ENCODE measurements at places on chromosomes 2 and 18.

DNA sequence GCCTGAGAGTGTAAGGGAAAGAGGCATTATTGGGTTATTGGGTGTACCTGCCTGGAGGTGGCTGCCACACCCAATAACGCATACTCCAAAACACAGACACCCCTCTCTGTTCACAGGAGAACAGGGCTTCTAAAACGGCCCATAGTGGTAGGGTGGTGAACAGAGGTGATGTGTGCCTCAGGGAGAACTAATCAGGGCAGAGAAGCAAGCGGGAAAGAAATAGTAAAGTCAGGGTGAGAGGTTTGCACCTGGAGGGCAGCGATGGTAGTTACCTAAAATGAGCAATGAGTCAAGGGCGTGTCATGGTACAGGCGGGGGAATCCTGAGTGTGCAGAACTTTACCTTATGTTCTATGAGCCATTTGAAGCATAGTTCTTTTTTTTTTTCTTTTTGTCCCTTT lies 21.6 kb upstream of the VPS4B start:
- no peak for DNase-seq

GRCh38 chr2:104945866-104946265 lies 92.0 kb downstream of the POU3F3 start:
- DNase-seq, result no peak

DNA sequence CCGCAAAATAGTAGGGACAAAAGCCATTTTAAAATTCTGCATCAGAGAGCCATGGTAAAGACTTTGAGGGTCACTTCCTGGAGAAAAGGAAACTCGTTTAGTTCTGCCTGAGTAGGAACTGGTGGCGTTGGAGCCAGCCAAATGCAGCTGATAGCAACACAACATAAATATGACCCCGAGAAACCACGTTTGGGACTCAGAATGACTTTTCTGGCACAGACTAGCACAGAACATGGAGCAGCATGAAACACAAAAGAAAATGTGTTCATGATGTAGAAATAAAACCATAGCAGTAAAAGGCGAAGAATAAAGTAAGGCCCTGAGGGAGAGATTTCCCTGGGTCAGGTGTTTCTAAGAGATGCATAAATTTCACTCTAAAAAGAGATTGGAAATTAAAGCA lies 149.2 kb upstream of the KLHL29 start:
- DNase-seq, result no peak

- no peak for DNase-seq
Measured at GRCh38 chr2:64727843-64728463, 74.2 kb upstream of the SERTAD2 start.

DNA sequence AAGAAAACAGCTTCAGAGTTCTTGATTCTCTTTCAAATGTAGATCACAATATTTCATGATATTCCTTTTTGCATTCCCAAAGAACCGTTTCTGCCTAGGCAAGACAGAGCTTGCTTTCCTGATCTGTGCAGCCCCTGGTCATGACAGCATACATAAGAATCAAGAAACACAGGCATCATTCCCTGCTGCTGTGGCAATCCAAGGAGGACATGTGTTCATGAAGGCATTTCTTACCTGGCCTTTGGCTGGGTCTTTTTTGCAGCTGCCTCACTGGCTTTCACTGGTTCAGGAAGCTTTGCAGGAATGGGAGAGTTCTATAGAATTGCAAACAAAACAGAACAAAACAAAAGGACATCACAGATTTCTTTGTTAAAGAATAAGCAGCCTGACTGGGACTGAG lies 87.6 kb upstream of the NFU1 start:
- DNase-seq, result no peak

GRCh38 chr2:231606941-231607340 lies 14.3 kb downstream of the TEX44 start:
- DNase-seq, result no peak

DNA sequence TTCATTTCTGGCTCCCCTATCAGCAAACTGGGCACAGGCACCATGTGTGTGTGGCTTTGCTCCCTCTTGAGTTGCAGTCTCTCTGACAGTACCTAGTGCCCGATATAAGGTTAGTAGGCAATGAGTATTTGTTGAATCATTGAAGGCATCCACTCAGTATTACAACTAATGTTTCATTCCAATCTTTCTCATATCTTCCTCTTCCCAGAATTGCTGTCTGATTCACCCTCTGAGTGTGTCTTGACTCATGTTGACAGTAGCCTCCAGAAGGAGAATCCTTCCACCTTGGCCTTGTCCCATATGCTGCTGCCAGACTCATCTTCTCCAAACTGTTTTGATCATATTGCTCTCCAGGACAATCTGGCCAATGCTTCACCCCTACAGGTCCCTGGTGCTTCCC lies 202.5 kb downstream of the LRRTM1 start:
- DNase-seq, result no peak

- no peak for DNase-seq
Measured at GRCh38 chr2:64325477-64325851, 128.5 kb upstream of the LGALSL start.

- DNase-seq, result no peak
Measured at GRCh38 chr2:219334076-219334475, 1.5 kb upstream of the RESP18 start.

GRCh38 chr2:162317861-162318327 lies 590 bp downstream of the IFIH1 start:
- DNase-seq, result no peak

DNA sequence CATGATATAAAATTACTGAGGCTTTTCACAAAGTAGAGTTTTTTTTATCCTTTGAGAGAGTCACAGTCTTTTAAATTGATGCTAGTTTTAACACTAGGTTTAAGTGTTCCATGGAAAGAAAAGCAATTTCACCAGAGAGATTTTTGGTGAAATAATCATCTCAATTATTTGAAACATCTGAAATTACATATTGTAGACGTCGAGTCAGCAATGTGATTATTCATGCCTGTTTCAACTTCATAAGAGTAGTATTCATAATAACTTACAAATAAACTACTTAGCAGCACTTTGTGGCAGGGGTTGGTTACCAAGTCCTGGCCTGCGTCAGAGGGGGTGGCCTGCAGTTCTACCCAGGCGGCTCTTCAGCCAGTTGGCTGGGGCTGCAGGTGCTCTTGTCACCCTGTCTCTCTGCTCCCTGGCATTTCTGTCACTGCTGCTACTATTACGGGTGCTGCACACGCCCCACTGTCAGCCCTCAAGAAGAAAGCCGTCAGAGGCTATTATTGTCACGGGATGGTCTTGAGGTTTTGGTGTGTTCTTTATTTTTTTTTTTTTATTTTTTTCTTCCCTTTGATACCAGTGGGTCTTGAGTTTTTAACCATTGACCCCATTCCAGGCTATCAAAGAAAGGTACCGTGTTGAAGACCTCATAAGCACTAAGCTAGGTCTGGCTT lies 50.4 kb downstream of the MALT1 start:
- no peak for DNase-seq

DNA sequence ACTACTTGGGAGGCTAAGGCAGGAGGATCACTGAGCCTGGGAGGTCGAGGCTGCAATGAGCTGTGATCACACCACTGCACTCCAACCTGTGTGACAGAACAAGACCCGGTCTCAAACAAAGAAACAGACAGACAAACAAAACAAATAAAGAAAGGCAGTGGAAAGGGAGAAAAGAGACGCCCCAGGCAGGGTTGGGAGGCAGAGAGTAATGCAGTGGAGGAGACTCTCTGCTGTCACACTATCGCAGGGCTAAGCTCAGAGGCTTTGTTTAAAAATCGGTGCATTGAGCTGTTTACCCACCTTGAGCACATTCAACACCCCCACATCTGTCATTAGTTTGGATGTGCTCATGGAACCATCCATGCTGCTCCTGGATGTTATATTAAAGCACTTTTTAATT lies 84.2 kb upstream of the RMP24 start:
- DNase-seq, result no peak

GRCh38 chr2:159863526-159864160 lies 65.6 kb upstream of the CD302 start:
- no peak for DNase-seq

DNA sequence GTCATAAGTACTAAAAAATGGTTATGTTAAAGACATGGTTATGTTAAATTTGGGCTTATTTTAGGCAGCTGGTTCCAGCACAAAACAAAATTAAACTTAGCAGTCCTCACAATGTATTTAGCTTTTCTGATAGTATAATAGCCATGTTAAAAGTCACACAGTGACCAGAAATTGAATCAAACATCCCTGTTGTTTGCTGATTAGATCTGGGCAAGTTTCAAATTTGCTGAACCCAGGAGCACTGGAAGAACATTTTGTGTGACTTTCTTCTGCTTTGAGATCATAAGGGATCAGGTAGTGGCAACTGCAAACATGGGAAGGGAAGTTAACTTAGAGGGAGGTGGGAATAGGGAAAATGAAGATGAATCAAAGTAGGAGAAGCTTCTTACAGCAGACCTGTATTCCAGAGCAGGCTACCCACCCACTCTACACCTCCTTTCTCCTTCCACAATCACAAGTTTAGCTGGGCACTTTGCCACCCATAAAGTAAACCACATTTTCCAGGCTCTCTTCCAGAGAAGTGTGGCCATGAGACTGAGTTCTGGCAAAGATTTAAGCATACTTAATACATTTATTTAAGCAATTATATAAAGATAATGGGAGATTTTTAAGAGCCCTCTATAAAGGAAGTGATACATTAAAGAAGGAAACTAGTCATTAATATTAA lies 616.1 kb upstream of the LRATD1 start:
- DNase-seq, result no peak

- DNase-seq, result no peak
Measured at GRCh38 chr2:179729966-179730365, 131.4 kb downstream of the ZNF385B start.

- DNase-seq, result no peak
Measured at GRCh38 chr2:33728106-33728505, 129.0 kb upstream of the FAM98A start.

GRCh38 chr2:30351949-30352348 lies 95.1 kb upstream of the LCLAT1 start:
- DNase-seq, result no peak

GRCh38 chr2:237538001-237538720 lies 28.2 kb upstream of the PRLH start:
- no peak for DNase-seq

GRCh38 chr2:124535816-124536215 lies 510.7 kb downstream of the CNTNAP5 start:
- no peak for DNase-seq

- DNase-seq, result no peak
Measured at GRCh38 chr2:55618025-55618274, 528 bp upstream of the PPP4R3B start.

DNA sequence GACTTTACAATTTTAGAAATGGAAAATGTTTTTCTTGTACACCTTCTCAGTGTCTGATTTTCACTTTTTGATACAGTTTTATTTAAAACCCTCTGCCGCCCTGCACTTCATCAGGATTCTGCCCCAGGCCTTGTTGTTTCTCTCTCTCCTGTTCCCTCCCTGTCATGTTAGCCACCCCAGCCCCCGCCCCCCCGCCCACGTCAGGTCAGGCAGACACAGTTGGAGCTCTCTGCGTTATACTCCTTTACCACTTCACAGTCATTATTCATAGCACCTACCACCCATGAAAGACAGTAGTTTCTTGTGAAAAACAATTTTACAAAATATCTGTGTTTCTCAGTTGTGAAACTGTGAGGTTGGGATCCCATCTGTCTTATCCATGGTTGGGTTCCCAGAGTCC lies 21.5 kb downstream of the ADNP2 start:
- no peak for DNase-seq

DNA sequence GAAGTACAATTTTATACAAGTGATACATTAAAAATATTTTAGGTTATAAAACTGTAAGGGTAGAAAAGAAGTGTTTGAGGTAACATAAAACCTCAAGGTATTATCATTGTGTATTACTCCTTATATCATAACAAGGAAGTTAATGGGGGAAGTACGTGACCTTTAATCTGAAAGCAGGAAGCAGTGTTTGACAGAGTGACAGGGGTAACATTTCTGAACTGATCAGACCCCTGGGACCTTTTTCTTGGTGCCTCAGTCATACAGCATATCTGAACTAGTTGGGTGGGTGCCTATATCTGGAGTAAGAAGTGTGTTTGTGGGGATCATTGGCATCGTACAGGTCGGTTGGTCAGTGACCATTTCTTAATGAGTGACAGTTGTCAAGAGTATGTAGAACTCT lies 43.0 kb downstream of the MALT1 start:
- DNase-seq, result no peak

DNA sequence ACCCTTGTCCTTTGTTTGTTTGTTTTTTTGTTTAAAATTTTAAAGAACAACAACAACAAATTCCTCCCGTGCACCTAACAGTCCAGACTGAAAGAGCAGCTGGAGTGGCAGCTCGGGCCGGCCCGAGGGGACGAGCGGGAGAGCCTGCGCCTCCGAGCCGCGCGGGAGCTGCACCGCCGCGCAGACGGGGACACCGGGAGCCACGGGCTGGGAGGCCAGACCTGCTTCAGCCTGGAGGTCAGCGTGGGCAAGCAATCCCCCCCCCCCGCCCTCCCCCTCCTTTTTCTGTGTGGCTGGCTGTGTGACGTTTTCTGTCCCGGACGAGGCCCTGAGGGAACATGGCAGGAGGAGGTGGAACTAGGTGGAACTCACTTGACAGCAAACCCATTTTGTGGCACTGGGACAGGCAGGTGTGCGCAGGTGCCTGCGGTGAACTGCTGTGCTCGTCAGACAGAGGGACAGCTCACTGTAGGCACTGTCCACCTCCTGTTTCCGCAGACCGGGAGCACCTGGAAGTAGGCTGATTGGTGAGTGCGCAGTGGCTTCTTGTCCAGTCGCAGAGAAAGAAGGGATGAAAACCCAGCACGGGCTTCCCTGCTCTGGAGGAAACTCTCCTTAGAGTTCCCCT lies 80.6 kb downstream of the MTCL1 start:
- DNase-seq, result no peak

DNA sequence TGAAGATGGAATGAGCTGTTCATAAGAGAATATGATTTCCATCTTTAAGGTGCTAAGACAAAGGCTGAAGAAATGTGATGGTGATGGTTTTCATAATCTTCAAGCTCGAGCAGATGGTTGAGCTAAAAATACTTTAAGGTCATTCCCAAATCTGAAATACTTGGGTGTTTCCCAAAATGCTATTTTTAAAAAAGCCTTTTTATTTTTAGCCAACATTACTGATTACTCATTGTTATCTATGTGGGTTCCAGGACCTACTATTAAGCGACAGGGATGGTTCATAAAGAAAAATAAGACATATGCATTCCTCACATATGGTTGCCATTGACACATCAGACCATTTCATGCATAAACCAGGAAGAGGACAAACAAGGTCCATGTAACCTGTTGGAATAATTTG lies 298.5 kb downstream of the PLCL1 start:
- DNase-seq, result no peak

DNA sequence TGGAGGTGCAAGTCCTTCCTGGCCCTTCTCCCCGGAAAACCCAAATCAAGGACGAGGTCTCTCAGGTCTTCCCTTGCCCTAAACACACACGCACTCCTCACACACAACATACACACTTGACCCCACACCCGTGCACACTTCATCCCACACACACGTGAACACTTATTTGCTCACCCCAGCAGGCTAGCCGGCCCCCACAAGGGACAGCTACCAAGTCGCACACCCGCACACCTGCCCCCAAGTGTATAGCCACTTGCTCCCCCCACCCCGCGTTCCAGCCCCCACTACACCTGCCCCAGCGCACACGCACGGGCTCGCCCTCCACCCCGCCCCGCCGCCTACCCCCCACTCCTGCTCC lies 359 bp downstream of the TGFBRAP1 start:
- no peak for DNase-seq
